ENCODE measurements at places on chromosomes 2 and 18.
A peak's percentile ranks its signal among the peaks of the same experiment; 100 is the strongest.

GRCh38 chr18:73556904-73557303 is 590.7 kb downstream of the FBXO15 start:
- no peak for DNase-seq

DNA sequence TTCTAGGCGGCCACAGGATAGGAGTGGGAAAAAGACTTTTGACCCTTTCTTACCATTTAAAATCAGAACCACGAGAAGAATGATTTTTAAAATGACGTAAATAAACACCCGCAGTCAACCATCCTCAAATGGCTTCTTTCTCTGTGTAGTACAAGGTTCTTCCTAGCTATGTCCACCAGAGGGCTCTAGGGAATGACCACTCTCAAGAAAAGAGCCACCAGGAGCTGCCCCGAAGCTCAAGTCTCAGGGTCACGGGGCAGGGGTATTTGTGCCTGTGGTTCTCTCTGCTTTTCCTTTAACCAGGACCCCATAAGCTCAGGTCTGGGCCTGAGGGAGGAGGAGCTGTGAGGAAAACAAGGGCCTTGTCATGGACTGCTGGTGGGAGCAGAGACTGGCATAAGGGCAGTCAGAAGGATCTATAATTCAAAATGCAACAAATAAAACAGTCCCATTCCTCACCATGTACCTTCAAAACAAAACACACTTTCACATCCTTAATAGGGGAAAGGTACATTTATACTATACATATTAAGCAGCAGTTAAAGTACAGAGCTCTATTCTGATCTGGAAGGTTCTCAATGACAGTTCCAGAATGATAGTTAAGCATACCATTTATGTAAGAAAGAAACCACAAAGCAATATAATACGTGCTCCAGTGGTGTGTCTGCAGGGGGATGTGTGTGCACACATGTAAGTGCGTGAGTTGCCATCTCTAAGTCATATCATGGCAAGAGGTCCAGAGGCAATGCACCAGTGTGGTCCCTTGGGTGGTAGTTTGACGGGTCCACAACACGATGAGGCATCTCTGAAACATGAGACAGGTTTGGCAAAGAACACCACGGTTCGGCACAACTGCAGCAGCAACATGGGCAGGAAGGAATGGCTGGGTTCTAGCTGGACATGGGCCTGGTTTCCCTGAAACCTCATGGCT is 18.6 kb downstream of the LYPD1 start:
- DNase-seq = no peak

DNA sequence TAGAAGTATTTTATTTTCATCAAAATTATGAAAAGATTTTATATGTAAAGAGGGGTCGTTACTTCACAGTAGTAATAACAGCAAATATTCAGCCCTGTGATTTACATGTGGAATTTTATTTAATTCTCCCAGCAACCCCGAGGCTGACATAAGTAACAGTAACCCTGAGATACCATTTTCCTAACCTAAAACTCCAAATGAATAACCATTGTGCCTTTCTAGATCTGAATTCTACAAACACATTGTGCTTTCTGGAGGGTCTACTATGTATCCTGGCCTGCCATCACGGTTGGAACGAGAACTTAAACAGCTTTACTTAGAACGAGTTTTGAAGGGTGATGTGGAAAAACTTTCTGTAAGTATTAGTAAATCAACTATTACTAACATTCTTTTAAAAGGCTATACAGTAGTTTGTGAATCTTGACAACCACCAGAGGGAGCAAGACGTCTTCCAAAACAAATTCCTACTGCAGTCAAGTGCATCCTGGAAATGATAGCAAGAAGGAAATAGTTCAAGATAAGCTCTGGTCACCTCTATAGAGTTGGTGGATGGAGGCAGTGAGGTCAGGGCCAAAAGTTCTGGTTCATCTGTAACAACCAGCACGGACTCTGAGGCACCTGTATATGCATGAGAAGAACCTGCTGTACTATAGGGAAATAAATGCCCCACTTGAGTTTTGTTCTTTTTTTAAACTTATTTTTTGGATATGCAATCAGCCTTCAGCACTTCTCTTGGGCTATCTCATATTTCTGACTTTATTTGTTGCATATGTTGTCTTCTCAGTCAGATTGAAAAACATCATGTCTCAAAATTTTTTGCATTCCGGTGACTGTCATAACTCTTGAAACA is 37.4 kb downstream of the ACTR2 start:
- DNase-seq = peak; percentile 40

- peak; percentile 78 for DNase-seq
Measured at GRCh38 chr2:217988014-217988839, 14.6 kb downstream of the TNS1 start.

GRCh38 chr2:136207665-136208064 is 89.7 kb upstream of the CXCR4 start:
- DNase-seq = no peak

DNA sequence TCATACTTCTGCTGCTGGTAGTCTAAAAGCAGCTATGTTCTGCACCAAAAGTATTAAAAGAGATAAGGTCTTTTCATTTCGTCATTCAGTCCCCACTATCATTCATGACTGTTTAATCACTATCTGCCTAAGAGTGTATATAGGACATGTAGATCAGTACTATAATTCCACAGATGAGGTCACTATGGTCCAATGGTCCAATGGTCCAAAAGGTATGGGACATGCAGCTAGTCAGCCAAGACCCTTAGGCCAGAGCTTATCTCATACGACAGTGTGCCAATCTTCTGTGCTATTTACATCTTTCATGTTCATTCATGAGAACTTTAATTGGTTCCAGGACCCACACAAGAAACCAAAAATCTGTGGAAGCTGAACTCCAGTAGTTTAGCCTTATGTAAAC is 42.6 kb upstream of the SDC1 start:
- DNase-seq = no peak

DNA sequence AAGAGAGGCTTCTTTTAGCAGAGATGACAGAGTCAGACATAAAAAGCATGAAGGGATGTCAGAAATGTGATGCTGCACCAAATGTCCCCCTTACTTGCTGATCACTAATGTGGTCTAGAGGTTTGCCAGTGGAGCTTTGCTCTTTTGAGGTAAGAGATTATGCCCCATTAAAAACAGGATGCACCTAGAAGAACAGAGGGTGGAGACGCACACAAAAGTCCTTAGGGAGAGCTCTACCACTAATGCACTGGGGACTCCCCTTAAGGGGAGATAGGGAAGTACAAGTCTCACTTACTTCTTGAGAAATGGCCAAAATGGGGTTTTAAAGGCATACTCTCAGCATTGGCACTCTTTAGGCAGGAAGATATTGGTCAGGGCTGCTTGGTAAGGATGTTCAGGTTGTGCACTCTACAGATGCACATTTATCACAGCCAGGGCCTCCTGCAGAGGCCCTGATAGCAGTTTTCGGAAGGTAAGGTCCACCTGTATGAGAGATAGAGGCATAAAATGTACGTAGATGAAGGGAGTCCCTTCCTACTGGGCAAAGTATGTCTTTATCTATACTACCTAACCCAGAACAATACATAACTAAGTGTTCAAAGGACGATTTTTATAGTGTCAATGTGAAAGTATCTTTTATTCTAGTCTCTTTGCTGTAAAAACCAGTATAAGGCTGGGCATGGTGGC is 17.0 kb upstream of the SCYGR1 start:
- peak; percentile 67 for DNase-seq

DNA sequence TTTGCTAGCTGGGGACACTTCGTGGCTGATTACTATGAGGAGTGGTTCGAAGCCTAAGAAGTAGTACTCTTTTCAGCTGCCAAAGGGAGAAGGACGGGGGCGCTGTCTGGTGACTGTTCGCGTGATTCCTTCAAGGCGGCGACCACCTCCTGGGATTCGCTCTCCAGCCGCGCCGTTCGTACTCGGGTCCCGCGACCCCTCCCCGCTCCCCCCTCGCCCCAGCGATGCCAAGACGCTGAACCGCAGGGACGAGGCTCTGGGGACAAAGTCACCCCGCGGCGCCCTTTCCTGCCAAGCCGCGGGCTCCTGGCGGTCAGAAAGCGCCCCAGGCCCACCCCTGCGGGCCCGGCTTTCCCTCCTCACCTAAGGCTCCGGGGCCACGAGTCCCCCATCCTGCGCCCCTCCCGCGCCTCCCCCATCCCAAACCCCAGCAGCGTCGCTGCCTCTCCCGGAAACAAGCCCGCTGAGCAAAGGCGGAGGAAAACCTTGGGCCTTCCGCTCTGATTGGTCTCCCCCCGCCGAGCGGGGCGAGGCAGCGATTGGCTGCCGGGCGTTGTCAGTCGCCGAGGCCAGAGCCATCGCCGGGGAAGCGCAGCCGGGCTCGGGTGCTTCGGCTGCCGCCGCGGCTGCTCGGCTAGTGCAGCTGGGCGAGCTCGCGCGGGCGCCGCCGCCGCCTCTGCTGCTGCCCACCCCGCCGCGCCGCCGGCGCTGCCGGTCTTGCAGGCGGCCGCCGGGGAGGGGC is 404.3 kb downstream of the XIRP2 start:
- DNase-seq = peak; percentile 40
